ENCODE measurements at places on chromosomes 2 and 18.

DNA sequence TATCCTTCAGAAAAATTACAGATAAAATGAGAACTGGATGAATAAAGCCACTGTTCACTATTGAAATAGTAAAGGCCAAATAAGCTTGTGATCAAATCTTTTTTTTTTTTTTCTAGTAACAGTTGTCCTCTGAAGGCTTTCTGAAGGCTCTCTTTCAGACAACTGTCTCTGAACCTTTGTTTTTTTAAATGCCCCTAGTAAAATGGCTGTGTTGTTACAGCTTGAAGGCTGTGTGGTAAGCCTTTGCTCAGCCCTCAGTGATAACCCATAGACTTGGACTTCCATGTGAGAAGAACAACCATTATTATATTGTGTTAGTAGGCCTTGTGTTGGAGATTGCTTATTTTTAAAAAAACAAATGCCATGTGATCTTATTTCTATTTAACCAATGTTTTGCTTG lies 17.6 kb downstream of the FMNL2 start:
- DNase-seq: no peak

DNA sequence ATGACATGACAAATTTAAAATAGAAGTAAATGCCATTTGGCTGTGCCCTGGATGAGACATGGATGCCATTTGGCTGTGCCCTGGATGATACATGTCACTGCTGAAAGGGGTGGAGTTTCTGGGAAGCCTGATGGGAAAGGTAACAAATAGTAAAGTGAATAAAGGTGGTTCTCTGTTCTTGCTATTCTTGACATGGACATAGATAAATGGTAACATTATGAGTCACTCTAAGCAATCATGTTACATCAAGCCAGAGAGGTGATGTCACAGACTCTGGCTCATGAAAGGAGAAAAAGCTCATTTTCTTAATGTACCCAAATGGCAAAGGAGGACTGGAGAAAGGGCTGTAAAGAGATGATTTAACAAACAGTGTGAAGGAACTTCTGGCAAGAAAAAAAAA lies 86.4 kb downstream of the EML6 start:
- no peak for DNase-seq

GRCh38 chr2:64376926-64377325 lies 77.0 kb upstream of the LGALSL start:
- DNase-seq: no peak

DNA sequence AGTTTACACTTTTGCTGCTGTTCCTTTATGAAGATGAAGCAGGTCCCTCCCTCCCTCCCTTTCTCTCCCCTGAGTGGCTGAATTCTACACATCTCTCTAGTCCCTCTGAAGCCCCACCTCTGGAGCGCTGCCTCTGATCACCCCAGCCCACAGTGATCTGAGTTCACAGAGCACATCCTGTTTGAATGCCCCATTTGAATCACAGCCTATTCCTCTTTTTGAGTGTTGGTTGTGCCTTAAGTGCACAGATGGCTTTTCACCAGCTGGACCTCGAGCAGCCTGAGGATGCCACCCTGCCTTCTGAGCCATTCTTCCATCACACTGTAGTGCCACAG lies 87.1 kb downstream of the ITGB1BP1 start:
- no peak for DNase-seq

- peak; percentile 76 for DNase-seq
These were observed 747.9 kb downstream of the SOCS6 start for GRCh38 chr18:71036783-71037182.

GRCh38 chr2:12709207-12709522 lies 7.6 kb upstream of the TRIB2 start:
- DNase-seq: no peak

DNA sequence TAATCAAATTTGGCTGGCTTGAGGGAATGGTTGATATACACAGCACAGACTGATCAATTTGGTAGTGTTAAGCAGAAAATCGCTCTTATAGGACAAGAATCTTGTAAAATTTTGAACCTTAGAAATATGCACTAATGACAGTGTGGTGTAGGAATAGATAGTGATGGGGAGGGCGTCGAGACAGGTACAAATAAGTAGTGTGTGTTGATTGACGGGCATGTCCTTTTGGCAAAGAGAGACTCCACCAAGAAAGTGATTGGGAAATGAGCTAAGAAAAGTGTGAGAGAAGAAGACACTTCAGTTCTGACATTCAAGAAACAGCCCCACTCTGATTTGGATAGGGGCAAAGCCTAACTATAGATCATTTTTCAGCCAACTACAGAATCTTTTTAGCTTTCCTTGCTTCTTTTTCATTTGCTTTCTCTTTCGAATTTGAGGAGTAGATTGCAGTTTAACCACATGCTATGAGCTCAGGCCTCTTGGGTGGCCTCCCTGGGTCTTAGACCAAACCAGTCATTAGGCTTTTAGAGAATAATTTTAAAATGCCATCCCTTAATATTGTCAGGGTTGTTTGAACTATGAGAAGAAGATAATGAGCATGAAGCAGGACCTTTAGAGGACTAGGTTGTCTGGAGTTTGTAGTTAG lies 127.1 kb downstream of the CERS6 start:
- no peak for DNase-seq

DNA sequence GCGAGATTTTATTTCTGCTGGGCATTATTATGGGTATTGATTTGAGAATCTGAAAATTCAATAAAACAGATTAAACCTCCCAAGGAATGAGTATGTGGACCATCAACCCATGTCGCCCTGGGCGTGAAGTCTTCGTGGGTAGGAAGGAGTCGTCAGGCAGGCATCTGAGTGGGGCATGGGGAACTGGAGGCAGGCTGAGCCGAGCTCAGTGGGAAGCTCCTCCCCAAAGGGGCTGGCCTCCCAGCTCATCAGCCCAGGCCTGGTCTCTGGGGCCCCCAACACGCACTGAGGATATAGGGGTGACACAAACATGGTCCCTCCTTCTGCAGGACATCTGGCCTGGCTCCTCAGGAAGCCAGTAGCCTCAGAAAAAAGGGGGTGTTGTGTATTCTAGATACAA lies 265.2 kb downstream of the TFCP2L1 start:
- no peak for DNase-seq

DNA sequence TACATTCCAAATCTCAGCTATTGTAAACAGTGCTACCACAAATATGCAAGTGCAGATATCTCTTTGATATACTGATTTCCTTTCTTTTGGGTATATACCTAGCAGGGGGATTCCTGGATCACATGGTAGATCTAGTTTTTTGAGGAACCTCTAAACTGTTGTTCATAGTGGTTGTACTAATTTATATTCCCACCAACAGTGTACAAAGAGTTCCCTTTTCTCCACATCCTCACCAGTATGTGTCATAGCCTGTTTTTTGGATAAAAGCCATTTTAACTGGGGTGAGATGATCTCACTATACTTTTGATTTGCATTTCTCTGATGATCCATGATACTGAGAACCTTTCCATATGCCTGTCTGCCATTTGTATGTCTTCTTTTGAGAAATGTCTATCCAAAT lies 6.3 kb upstream of the CCNT2 start:
- DNase-seq: no peak

- no peak for DNase-seq
These were observed 52.7 kb downstream of the FHOD3 start for GRCh38 chr18:36350251-36350651.

DNA sequence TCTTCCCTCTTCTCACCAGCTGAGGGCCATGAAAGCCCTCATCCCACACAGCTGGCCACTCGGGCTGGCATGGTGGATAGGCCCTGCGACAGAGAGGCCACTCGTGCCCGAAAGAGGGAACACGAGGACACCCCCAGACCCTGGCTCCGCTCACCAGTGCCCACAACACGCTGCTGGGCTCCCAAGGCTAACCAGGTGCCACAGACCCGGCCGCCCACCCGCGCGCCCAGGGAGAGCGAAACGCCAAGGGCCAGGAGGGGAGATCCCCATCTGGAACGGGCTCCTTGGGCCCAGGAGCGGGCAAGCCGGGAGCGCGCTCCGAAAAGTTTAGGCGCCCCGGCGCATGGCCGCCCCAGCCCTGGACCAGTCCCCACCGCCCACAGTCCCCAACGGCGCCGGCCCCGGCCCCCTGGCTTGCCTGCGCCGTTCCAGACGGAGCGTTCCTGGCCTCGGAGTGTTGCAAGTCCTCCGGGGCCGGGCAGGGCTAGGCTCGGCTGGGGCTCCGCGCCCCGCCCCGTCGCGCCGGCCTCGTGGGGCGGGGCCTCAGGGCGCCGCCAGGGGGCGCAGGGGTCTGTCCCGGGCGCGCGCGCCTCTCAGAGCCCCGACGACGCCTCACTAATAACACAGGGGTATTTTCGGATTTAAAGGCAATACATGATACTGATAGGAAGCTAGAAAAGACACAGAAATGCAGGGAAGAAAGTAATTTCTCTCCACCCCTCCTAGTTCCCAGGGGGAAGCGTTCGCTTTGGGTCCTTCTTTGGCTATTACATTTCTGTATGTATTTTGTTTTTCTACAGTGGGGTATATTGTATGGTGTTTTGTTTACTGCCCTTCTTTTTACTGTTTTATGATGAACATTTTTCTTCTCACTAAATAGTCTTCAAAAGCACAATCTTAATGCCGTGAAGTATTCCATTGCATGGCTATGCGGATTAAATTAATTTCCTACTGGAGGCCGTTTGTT lies at the start of gene TMBIM1:
TMBIM1 (minus strand) TSS at position 456 of the 967 bp plus-strand sequence. CDS start 10,362 bp downstream, outside the sequence.
- DNase-seq: no peak

DNA sequence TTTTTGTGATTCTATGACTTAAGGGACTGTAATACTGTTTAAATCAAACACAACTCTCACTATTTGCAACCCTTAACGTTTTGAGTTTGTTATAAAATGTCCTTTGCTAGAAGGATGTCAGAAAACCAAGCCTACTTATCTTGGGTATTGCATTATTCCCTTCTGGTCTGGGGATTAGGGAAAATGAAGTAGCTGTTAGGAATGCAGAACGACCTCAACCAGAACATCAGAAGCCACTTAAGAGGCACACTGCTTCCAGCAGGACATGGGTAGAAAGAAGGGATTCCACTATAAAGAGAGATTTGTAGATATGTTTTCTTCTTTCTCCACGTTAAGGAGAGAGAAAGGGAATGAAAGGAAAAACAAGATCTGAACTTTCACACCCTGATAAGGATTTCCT lies 101.2 kb downstream of the SETBP1 start:
- DNase-seq: no peak

DNA sequence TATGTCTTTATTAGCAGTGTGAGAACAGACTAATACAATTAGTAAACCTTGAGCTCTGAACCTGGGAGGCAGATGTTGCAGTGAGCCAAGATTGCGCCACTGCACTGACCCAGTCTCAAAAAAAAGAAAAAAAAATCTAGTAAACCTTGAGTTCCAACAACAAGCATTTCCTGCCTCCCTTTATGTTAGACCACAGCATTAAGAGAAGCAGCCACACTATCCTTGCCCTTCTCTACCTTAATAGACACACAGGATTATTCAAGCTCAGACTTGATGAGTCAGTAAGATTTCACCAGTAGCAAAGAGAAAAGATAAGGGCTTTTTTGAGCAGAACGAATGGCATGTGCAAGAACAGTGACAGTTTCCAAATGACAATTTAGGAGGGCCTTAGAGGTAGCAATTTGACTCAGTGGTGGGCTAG lies 18.0 kb upstream of the GLS start:
- no peak for DNase-seq

GRCh38 chr2:215826376-215826775 lies 187.0 kb downstream of the MREG start:
- DNase-seq: no peak

- no peak for DNase-seq
These were observed 118.2 kb upstream of the COPS8 start for GRCh38 chr2:236967499-236967783.

DNA sequence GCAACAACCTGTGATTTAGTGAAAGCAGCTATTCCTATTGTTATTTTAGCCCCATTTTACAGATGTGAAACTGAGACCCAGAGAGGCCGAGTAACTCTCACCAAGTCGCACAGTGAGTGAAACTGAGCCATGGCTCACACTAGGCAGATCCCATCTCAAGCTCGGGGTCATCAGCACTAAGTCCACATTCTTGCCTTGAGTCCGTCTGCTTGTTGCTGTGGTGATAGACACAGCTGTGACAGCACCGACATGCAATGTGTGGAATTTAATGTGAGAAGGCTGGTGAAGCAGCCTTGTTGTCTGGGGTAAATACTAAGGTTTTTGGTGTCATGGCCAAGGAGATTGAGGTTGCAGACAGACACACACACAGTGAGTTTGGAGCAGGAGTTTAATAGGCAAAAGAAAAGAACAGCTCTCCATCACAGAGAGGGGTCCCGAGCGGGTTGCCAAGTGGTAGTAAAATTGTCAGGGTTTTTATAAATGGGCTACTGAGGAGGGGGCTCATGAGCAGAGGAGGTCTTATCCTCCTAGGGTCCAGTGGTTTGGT lies 40.2 kb upstream of the GMCL1 start:
- peak; percentile 93 for DNase-seq

GRCh38 chr18:44898498-44898897 lies 217.8 kb downstream of the SETBP1 start:
- no peak for DNase-seq

DNA sequence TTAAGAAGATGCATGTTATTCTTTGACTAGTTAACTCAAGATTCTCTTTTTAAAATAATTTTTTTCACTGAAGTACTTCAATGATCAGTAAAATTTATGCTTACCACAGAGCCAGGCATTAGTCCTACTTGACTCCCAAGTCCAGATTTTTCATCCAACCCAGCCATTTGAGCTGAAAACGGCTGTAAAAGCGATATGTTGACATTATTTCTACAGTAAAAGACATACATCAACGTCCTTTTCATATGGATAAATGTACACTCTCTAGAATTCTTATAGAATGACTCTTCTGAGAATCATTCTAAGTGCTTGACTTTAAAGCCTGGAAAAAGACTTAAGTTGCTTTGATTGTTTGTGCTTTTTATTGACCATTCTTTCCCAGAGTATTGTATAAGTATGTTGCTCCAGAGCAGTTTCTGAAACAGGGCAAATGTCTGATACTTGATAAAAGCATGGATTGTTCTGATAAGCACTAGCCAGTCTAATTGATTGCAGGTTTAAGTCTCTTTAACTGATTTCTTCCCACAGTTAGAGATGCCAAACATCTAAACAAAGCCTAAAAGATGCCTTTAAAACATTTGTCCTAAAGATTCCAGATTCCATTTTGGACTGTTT lies 90.9 kb downstream of the COL5A2 start:
- no peak for DNase-seq

GRCh38 chr2:16461672-16462071 lies 204.0 kb downstream of the CYRIA start:
- no peak for DNase-seq
